Stimulated activated CD4-positive, alpha-beta T cell treated with anti-CD3 and anti-CD28 coated beads, TNF-alpha, amount 100 ng/mL, for 1 hour (primary cell): ENCODE measurements at places on chromosomes 6 and 20.

GRCh38 chr6:15557174-15557573, 105.7 kb downstream of the DTNBP1 start:
- no peak for DNase-seq

DNA sequence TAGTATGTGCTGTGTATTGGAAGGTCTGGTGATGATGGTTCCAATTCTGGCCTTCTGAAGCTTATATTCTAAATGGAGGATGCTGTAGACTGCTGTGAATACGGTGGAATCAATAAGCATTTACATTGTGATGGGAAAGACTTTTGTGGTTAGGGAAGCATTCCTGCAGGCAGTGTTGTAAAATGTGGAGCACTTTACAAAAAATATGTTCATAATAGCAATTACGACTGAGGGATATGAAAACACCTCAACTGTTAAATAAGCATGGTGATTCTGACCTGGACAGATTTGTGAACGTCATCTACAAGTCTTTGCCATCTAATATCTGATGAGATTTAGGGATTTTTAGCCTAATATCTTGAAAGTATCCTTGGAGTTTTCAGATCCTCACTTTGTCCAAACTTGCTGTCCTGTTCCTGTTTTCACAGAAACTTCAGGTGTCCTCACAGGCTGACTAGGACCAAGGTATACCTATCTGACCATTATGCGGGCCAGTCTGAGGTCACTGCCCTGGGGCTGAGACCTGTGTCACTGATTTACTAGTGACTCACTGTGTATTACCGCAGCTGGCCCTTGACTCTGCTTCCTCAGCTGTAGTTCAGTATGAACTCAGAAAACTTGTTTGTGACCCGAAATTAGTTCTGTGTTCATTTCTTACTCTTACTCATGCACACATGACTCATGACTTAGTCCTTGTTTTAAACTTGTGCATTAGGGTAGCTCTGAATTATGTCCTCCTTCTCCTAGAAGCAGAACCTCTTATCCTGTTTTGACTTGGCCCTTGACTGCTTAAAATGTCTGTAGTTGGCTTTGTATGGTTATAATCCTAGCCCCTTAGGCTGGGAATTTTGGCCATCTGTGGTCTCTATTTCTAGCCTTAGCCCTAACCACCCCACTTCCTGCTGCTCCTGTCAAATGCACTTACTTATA, 343.0 kb downstream of the CDKAL1 start:
- DNase-seq = no peak

DNA sequence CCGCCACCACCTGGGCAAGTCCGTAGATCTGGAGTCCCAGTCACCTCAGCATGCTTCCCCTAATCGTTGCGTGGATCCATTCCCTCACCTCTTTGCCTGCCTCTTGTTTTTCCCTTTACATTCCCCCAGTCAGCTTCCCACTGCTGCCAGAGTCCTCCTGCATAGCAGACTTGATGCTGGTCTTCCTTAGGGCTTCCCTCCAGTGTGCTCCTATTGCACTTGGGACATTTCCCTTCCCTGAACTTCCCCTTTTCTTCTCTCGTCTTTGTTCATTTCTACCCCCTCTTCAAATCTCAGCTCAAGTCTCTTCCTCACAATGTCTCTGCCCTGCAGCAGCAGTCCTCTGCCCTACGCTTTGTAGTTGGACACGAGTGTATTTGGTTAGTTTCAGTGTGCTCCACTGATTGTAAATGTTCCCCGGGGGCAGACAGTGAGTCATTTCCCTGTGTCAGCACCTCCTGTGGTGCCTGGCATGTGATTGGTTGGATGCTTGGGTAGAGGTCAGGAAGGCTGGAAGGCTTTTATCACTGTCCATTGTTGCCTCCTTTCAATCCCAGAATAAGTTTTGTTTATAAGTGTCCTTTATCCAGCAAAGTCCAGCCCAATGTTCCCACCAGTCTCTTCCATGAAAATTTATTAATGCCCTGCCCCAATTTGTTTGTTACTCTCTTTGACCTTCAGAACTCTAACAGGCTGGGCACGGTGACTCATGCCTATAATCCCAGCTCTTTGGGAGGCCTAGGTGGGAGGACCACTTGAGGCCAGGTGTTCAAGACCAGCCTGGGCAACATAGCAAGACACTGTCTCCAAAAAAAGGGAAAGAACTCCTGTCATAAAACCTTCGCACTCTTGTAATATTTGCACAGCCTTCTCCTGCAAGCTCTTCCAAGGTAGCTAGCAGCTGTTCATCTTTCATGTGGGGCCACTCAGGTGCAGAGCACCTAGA, 38.3 kb downstream of the FAM120B start:
- no peak for DNase-seq

- no peak for DNase-seq
These were observed 49.8 kb downstream of the MYB start for GRCh38 chr6:135230711-135231468.

GRCh38 chr20:41169162-41169690, 31.9 kb downstream of the PLCG1 start:
- no peak for DNase-seq

DNA sequence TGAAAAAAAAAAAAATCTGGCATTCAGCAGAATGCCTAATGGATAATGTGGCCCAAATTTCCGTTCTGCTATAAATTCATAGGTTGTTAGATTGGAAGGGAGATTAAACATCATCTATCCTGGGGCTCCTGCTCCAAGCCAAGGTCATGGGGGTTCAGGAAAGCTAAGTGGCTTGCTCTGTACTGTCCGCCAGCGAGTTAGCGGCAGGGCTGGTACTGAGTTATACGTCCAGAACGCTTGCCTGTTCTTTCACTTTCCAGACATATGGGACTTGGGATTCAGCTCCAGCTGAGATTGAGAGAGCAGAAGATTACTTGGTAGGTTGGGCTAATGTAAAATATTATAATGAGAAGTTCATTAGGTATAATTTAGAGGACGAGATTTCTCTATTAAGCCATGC, 858 bp downstream of the RWDD1 start:
- DNase-seq = no peak

- DNase-seq = no peak
These were observed 126.9 kb upstream of the ARMC2 start for GRCh38 chr6:108721286-108721685.

DNA sequence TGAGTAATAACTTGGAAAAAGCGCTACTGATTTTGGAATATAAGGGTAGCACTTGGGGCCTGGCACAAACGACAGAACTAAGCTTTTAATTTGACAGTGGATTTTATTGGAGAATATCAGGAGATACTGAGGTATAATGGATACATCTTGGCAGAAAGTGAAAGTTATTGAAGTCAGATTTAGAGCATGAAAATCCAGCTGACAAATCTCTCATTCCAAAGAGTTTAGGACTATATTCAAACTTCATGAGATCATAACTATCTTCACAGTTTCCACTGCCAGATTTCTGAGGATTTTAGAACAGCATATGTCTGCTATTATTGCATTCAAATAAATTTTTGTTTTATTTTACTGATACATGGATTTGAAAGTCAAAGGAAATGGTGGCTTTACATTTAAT, 132.3 kb upstream of the THEMIS start:
- DNase-seq = no peak

DNA sequence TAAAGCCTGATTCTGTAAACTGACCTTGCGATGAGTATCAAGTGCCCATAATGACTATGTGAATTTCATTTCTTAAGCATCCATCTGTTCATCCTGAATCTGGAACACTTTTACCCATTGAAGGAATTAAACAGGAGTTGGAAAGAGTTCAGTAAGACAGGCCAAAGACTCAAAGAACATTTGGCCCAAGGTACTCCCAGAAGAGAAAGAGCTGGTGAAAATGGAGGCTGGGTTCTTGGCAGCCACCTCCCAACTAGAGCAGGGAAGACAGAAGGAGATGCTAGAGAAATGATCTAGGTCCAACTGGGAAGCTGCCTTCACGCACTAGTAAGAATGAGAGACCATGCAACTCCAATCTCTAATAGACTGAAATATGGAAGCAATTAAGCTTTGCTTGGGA, 290.8 kb upstream of the RNF24 start:
- DNase-seq = no peak

GRCh38 chr6:100412872-100413271, 51.8 kb downstream of the SIM1 start:
- no peak for DNase-seq

DNA sequence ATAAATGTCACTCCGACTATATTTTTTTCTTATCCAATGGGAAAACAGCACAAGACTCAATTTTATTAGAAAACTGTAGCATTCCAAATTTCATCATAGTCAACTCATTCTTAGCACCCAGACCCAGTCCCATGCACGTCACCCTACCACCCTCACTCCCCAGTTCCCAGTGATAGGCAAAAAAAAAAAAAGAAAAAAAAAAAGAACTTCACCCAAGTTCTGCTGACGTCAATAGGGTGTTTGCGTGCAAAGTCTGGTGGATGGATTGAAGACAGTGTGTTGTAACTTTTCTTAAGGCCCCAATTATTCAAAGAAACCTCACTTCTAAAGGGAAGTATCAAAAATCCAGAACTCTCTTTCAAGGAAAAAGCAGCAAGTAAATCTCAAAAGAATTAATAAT, 213.9 kb upstream of the PRDM1 start:
- DNase-seq = no peak

DNA sequence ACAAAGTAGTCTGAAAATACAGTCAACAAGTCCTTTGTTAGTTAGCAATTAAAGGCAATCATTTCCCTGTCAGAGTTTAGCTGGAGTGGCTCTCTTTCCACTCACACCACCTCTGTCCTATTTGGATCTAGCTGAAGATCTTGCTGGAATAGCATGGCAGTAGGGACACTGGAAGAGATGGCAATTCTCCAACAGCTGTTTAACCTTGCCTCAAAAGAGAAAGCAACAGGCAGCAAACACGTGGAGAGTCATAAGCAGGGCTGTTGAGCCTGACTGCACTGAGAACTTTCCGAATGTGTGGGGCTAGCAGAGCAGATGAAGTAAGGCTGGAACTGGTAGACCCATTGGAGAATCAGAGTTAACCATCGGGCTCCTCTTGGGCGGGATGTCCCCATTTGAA, 38.0 kb upstream of the PRSS35 start:
- DNase-seq = no peak

DNA sequence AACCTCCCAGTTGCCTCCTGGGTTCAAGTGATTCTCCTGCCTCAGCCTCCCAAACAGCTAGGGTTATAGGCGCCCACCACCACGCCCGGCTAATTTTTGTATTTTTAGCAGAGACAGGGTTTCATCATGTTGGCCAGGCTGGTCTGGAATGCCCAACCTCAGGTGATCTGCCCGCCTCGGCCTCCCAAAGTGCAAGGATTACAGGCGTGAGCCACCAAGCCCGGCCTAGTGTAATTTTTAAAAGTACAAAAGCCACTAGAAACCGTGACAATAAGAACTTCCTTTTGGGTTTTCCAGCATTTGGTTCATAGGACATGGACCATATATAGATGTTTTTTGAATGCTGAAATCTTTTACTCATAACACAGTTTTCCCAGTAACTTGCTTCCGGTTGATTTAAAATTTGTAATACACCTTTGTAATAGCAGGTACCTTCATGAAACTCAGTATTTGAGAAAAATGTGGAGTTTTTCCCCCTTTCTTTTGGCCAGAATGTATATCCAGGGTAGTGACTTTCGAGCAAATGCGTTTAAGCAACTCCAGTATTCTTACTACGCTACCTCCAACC, 467 bp downstream of the PXT1 start:
- no peak for DNase-seq

DNA sequence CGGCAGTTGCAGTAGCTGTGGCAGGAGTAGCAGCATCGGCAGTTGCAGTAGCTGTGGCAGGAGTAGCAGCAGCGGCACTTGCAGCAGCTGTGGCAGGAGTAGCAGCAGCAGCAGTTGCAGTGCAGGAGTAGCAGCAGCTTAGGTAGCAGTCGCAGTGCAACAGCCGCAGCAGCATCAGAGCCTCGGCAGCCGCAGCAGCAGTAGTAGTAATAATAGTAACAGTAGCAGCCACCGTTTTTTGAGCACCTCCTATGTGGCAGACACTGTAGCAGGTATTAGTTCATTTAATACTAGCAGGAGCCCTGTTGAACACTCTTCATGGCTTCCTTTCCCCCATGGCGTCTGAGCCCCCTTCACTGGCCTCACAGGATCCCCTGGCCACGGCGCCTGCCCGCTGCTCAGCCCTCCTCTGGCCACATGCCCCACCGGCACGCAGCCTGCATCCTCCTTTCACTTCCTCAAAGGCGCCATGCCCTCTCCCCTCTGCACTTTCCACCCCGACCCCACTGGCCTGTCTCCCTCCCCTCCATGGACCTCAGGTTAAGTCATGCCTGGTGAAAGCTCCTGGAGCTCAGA, 19.1 kb upstream of the IRF4 start:
- no peak for DNase-seq

- no peak for DNase-seq
These were observed 787 bp upstream of the TNFRSF6B start for GRCh38 chr20:63695424-63696305.

DNA sequence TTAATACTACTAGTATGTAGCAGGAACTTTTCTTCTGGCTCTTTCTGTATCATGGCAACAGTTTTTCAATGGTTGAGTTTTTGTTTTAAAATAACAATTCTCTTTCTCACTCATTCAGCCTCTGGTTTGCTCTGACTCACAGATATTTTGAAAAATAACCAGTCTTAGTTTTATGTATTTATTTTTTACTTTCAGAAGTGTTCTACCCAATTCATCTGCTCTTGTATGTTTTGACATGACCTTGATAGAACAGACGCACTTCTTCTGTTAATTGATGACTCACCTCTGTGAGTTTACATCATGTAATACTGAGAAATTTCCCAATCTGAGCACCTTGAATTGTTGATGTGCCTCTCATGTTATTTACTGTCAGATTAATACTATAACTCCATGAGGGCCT, 178.9 kb downstream of the SASH1 start:
- no peak for DNase-seq

GRCh38 chr6:48109944-48110343, 1.1 kb downstream of the PTCHD4 start:
- DNase-seq = no peak

GRCh38 chr20:8401556-8401955, 269.5 kb downstream of the PLCB1 start:
- DNase-seq = no peak

DNA sequence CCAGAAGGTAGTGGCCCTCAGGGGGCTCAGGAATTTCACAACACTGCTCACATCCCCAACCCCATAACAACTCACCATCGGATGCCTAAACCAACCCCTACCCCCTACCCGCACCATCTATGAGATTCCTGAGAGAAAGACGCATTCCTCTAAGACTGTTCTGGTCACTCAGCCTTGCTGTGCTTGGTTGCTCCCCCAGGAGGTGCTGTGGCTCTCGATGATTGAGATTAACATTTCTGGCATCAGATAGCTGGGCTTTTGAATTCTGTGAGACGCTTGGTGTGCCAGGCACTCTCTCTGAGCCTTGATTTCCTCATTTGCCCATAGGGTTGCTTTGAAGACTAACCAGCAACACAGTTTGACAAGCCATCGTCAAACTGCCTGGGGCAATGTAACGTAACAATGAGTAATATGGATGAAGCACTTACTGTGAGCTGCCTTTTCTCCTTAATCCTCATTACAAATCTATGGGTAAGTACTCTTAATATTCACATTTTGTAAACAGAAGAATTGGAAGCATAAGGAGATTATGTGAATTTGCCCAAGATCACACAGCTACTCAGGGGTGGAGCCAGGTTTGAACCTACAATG, 978 bp downstream of the WFDC6 start:
- DNase-seq = no peak

GRCh38 chr20:47585087-47585747, 83.5 kb downstream of the NCOA3 start:
- no peak for DNase-seq

GRCh38 chr20:48703107-48703506, 124.7 kb downstream of the PREX1 start:
- no peak for DNase-seq

GRCh38 chr20:16098890-16099639, 474.2 kb downstream of the KIF16B start:
- no peak for DNase-seq
